Dermis blood vessel endothelial cell (primary cell): ENCODE measurements at places on chromosomes 13 and 19. TPM values are rescaled to one million over a fixed set of nuclear protein-coding genes. Genes with fewer than 3 reads are reported as not detected.

CEACAM16 gene
- 0.17 TPM in 1 of 2 replicates, not detected in the other for total RNA-seq

DNA sequence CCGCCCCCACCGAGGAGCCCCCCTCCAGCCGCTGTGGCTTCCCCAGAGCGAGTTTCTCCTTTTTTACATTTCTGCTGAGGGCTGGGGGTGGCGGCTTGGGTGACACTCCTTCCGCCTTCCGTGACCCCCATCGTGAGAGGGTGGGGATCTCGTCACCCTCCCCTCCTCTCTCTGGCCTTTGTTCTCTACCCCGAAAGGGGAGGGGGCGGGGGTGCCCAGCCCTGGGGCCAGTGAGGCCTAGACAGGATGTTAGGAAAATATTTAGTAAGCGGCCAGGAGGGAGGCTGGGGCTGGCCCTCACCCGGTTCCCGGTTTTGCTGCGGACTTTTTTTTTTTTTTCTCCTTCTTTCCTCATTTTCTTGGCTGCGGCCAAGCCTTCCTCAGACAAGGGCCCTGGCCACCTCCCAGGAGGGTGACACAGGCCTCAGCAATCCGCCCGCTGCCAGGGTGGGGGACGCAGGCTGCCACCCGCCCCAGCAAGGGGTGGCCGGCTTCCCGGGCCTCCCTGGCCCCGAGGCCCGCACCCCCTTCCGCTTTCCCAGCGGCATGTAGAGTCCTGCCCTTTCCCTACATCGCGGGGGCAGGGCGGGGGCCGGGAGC is 3.9 kb downstream of the MIDN start:
- DNase-seq = peak; percentile 86

OR10H1 gene
- total RNA-seq = not detected in 2 replicates

DNA sequence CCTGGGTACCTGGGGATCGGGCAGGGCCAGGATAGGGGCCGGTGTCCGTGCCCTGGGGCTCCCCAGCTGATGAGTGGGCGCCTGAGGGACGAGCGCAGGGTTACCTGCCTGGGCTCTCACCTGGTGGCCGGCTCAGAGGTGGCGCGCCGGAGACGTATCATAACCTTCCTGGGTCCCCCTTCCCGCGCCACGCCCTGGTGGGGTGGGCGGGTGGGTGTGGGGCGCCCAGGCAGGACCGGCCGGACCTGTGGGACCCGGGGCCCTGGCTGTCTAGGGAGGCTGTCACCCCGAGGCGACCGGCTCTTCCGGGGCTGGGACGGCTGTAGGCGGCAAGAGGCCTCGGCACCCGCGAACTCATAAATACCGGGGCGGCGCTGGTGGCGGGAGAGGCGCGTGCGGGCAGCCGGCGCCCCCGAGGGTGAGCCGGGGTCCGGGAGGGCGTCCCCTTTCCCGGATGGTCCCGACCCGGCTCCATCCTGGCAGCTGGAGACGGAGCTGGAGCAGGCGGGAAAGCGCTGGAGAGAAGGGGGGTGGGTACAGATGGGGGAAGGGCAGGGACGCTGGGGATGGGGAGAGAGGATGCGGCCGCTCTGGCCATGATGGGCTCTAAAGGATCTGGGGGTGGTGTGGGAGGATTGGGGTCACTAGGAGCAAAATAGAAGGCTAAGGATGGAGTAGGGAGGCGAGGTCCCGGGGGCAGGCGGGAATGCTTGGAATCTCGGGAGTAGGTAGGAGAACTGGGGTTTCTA is at the start of gene ACP7:
ACP7 (plus strand) TSS at position 386 of the 749 bp plus-strand sequence. CDS start 902 bp downstream, outside the sequence.
- no peak for DNase-seq

CEACAM3 gene
- not detected in 2 replicates for total RNA-seq

KCTD4 gene
- not detected in 2 replicates for total RNA-seq

GRCh38 chr13:77377016-77377415 is 50.1 kb upstream of the MYCBP2 start:
- DNase-seq = no peak

GRCh38 chr13:48334534-48335127 is 31.1 kb downstream of the RB1 start:
- DNase-seq = peak; percentile 69

GRCh38 chr13:94053986-94054593 is 425.4 kb downstream of the DCT start:
- no peak for DNase-seq

DNA sequence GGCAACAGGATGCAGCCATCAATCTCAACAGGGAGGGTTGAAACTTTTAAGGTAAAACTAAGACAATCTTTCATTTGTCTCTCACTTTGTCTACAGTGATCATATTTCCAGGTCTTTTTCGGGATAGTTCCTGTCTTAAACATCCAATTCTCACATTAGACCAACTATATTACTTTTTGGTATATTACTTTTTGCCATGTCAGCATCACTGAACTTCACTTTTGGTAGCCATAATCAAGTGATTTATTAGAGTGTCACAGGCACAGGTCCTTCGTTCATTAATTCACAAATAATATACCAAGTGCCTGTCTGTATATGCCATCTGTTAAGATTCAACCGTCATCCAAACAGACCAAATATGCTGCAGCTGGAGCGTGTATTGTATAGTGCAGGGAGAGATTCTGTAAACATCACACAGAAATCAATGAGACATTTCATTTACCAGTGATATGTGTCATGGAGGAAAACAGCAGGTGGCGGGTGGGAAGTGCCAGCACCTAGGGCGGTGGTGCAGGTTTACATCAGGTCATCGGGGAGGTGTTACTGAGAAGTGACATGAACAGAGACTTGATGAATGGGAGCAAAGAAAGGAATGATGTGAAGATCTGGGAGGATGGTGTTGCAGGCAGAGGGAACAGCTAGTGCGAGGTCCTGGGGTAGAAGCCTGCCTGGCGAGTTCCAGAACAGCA is 24.9 kb downstream of the ARHGEF7 start:
- no peak for DNase-seq

- peak; percentile 53 for DNase-seq
Observed at GRCh38 chr13:25232937-25233515, 54.3 kb downstream of the MTMR6 start.

DNA sequence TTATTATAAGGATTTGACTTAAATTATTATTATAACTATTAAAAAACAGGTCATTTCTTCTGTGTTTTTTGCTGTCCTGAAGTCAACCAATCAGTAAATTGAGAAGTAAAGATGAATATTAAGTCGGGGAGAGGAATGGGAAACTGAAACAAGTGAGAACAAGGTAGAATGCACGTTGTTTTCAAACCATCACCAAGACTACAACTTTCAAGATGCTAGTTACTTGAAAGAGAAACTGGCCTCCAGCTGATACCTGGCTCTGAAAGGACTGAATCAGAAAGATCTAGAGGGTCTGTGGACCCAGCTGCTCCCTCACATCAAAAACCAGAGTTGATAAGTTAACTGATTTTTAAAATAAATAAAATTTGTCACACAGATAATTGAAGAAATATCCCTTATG is 1301.5 kb upstream of the ATXN8OS start:
- DNase-seq = no peak

DLL3 gene
- 0.17 and 0.28 TPM in 2 replicates for total RNA-seq

GRCh38 chr19:47729799-47730520 is 15.4 kb upstream of the NOP53 start:
- peak; percentile 93 for DNase-seq

GRCh38 chr13:53747825-53748224 is 719.2 kb downstream of the OLFM4 start:
- no peak for DNase-seq

OR4F17 gene
- total RNA-seq = not detected in 2 replicates

- DNase-seq = no peak
Observed at GRCh38 chr13:79187917-79188690, 218.0 kb downstream of the RBM26 start.

TMEM150B gene
- total RNA-seq = not detected in 2 replicates

NRTN gene
- 0.42 and 0.85 TPM in 2 replicates for total RNA-seq

DNA sequence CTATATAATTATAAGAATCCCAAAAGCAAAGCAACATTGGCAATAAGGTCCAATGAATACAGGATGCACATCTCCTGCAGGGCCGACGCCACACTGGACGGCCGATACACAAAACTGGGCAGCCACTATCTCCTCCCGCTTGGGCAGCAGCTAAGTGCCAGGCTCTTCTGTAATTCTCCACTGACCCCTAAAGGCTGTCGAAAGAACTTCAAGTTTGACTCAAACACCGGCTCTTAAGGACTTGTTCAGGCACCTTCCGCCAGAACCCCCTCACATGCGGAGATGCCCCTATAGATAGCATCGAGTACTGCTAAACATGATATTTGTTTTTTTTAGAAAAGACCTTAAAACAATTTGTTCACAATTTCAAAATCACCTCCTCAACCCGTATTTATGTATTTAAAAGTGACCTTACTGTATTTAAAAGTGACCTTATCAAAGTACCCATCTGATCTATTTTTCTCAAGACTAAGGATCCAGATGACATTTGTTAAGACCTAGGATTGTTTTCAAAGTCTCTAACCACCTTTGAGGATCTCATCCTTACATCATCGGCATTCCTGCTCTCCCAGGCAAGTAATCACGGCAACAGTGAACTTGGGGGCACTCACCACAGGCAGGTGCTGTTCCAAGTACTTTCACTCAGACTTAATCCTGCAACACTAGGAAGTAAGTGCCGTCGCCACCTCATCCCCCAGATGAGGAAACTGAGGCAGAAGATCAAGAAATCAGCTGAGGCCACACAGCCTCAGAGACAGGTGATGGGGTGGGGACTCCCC is 77.8 kb downstream of the TUBGCP3 start:
- DNase-seq = peak; percentile 77

- DNase-seq = no peak
Observed at GRCh38 chr13:74816737-74817136, 665.2 kb downstream of the TBC1D4 start.

GRCh38 chr13:81487151-81487550 is 1146.2 kb upstream of the SPRY2 start:
- no peak for DNase-seq

FFAR2 gene
- not detected in 2 replicates for total RNA-seq

- no peak for DNase-seq
Observed at GRCh38 chr19:31054430-31054829, 294.8 kb downstream of the TSHZ3 start.

INTS6 gene
- 51.2 and 52.1 TPM in 2 replicates for total RNA-seq

DNA sequence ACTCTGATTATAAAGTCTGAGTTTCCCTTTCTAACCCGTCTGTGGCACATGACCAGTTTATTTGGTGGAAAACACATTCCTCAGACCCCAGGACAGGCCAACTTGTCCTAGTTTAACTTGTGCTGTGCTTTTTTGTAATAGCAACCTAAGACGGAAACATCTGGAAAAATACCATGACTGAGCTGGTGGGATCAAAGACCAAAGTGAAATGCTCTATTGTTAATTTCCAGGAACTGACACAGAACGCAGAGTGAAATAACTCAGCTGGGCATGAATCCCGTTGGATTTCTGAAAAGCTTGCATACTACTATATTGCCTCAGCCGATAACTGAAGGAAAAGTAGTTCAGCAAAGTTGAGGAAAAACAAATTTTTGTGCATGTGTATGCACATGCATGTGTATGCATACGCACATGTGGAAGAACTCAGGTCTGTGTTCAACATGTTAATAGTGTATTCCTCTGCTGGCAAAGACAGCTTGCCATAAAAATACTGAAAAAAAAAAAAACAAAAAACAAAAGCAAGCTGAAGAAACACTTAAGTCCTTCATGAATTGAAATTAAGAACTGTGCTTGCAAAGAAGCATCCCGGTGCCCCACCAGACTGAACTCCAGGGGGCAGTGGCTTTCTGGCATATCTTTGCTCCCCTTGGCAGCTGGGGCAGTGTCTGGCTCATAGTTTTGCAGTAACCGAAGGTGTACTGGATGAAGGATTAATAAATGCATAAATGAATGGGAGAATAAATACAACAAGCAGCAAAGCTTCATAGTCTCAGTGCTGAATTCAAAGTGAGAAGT is 187.8 kb downstream of the LHFPL6 start:
- peak; percentile 96 for DNase-seq

IRS2 gene
- total RNA-seq = 1.7 and 2.0 TPM in 2 replicates

DDX49 gene
- 57.9 and 63.5 TPM in 2 replicates for total RNA-seq

GRCh38 chr19:32041681-32042292 is 303.6 kb upstream of the ZNF507 start:
- DNase-seq = no peak

KIR3DL1 gene
- not detected in 2 replicates for total RNA-seq

- DNase-seq = no peak
Observed at GRCh38 chr19:52963247-52963618, 552 bp upstream of the ZNF816 start.

DNA sequence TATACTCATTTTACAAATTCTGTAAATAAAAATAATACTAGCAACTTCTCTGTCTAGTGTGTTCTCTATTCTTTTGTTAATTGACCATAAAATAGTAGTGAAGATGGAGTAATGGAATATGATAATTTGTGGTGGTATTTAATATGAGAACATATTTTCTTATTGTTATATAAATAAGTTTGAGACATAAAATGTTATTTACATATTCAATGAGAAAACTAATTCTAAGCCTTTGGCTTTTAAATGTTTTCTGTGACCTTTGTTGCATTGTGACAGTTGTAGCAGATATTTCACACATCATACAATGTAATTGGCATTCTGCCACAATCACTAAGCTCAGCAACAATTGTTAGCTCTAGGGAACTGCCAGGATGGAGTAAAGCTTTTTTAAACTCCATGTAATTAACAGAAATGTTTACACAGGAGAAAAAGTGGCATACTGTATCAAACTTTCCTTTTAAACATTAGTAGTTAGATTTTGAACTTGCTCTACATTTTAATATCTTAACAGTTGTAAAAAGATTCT is 562.1 kb upstream of the PCDH9 start:
- no peak for DNase-seq

PRODH2 gene
- total RNA-seq = not detected in 2 replicates

DNA sequence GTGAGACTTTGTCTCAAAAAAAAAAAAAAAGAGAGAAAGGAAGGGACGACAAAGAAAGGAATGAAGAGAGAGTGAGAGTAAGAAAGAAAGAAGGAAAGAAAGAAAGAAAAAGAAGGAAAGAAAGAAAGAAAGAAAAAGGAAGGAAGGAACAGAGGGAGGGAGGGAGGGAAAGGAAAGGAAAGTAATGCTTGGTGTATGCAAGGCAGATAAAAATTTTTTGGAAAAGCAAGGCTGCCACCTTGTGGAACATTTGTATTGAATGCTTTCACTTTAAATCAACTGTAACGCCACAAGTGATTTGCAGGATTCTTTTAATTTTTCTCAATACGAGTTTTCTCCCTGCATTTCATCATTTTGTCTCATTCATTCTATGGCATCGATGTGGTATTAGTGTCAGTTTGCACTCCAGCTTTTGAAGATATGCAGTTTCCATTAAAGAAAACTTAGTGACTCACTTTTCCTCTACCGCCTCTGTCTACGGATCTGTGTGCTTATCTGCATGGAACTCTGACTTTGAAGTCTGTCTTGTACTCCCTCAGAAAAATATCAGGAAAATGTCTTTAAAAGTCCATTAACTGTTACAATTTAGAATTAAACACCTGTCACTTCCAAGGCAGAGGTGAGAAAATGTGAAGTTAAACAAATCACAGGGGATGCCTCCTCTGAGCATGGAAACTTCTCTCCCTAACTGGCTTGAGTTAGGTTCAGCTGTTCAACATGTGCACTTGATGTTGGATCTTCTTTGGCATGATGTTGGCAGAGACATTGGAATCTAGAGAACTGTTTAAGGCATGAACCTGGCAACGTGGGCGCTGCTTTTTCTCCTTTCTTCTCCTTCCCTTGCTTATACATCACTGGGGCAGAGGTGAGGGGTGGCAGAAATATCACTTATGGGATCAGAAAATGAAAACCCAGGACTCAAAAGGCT is 20.0 kb upstream of the ZDHHC20 start:
- DNase-seq = peak; percentile 82
